ENCODE measurements at places on chromosomes 2 and 18.

DNA sequence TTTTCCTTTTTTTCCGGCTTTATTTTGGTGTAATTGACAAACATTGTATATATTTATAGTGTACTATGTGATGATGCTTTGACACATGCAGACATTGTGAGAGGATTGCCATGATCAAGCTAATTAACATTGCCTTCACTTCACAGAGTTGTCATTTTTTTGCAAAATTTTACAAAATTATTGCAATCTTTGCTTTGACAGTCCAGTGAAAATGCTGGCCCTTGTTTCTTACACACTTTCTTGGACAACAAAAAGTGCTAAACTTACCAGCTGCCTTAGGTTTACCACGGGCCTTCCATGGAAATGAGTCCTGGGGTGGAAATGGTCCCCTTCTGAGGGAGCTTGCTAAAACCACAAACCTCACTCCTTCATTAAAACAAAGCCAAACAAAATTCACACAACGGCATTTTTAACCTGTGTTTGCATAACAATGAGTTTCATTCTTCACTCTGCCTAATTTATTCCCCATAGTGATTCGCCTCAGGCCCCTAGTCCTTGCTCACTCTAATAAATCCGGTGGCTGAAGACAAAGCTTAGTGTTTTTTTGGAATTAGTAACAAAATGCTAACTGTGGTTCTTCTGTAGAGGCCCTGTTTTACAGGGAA is 32.2 kb downstream of the LINC00305 start:
- H3K27me3 ChIP-seq = no peaks in the 10 kb centered on the region
- no peak for DNase-seq
- no peaks in the 10 kb centered on the region for H3K36me3 ChIP-seq
- no peaks in the 10 kb centered on the region for H3K4me1 ChIP-seq

DNA sequence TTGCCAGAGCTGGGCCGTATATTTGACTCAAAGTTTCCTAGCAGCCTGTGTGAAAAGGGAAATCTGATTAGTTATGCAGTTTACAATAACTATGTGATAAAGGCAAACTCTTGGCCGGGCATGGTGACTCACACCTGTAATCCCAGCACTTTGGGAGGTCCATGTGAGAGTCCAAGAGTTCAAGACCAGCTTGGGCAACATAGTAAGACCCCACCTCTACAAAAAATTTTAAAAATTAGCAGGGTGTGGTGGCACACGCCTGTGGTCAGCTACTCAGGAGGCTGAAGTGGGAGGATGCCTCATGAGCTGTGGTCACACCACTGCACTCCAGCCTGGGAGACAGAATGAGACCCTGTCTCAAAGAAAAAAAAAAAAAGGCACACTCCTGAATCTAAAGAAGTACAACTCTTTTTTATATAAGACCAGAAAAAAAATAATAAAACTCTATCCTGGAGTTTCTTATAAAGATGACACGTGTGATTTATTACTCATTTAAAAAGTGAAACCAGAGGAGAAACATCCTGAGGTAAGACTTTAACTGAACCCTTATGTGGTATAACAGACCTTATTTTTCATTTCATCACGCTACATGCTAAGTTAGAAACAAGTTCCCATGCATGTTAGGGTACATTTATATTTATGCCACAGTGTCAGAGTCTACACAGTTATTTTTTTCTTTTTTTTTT is 32.6 kb upstream of the KCMF1 start:
- no peaks in the 10 kb centered on the region for H3K36me3 ChIP-seq
- H3K4me1 ChIP-seq = no peaks in the 10 kb centered on the region
- no peak overlapping the region for H3K27ac ChIP-seq
- no peak overlapping the region for H3K4me3 ChIP-seq
- no peak for DNase-seq
- no peaks in the 10 kb centered on the region for H3K27me3 ChIP-seq

- H3K27me3 ChIP-seq = no peaks in the 10 kb centered on the region
- DNase-seq = no peak
- H3K36me3 ChIP-seq = no peaks in the 10 kb centered on the region
- H3K4me1 ChIP-seq = no peaks in the 10 kb centered on the region
- H3K4me3 ChIP-seq = no peak overlapping the region
These were observed 56.6 kb downstream of the SOWAHC start for GRCh38 chr2:109670556-109671411.

GRCh38 chr2:224523626-224524577 is 61.3 kb downstream of the CUL3 start:
- no peak overlapping the region for H3K27ac ChIP-seq
- H3K4me1 ChIP-seq = peaks cover 47% of the 10 kb centered on the region
- no peaks in the 10 kb centered on the region for H3K27me3 ChIP-seq
- no peaks in the 10 kb centered on the region for H3K36me3 ChIP-seq
- no peak for DNase-seq
- H3K4me3 ChIP-seq = no peak overlapping the region

DNA sequence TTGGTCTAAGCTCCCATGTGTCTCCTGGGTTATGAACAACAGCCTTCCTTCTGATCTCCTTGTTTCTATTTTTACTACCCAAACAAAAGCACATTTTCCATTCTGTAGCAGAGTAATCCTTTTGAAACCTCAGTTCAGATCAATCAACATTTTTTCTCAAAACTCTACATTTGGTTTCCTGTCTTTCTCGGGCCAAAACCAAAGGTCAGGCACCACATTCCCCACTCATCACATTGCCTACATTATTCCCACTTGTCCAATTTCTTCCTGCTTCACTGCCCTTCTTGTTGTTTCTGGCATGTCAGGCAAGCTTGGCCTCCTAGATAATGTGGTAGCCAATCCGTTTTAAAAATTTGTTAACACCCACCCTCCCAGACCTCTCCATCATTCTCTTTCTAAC is 196.8 kb downstream of the PPP1R1C start:
- no peaks in the 10 kb centered on the region for H3K36me3 ChIP-seq
- DNase-seq = no peak
- no peaks in the 10 kb centered on the region for H3K27me3 ChIP-seq
- no peak overlapping the region for H3K4me3 ChIP-seq

DNA sequence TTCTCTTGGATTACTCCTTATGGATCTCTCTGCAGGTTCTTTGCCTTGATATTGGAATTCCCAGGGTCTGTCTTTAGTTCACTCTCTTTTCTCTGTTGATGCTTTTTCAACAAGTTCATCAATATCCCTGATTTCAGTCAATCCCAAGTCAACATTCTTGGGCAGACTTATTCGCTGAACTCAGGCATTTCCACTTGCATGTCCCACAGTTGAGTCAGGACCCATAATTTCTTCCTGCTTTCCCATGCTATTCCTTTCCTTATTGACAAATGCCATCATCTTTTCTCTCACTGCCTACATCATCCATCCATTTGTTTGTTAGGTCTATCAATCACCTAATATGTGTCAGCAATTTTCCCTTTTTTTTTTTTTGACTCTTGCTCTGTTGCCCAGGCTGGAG is 11.6 kb downstream of the GPD2 start:
- H3K4me1 ChIP-seq = no peaks in the 10 kb centered on the region
- no peaks in the 10 kb centered on the region for H3K27me3 ChIP-seq
- no peak overlapping the region for H3K27ac ChIP-seq
- H3K36me3 ChIP-seq = no peaks in the 10 kb centered on the region
- DNase-seq = no peak
- H3K4me3 ChIP-seq = no peak overlapping the region

DNA sequence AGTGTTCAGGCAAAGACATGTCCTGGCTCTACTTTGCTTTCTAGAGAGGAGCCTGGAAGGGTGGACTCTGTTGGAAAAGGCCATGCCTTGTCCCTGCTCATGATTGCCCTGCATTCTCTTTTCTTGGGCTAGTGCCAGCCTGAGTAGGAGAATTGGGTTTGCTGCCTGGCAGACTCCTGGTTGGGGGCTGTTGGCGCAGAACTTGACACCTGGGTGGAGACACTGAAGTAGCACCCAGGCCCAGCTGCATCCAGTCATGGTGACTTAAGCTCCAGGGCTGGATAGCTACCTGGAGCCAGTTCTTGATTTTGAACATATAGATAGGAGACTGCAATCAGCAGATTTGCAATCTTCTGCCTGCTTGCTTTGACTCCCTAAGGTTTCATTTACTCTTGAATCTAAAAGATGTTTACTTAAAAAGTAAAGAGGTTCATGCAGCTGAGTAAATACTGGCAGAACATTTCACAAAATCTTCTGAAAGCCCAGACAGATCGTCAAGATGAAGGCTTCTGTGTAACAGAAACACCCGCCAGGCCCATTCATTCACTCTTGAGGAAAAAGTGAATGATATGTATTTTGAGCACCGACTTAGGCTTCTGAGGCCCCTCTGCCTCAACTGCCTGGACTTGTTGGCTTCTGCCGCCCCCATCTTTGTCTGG is 38.0 kb upstream of the YWHAQ start:
- no peaks in the 10 kb centered on the region for H3K36me3 ChIP-seq
- H3K4me3 ChIP-seq = no peak overlapping the region
- H3K27me3 ChIP-seq = no peaks in the 10 kb centered on the region
- no peaks in the 10 kb centered on the region for H3K4me1 ChIP-seq
- no peak overlapping the region for H3K27ac ChIP-seq

- H3K4me1 ChIP-seq = no peaks in the 10 kb centered on the region
- no peak overlapping the region for H3K27ac ChIP-seq
- no peak overlapping the region for H3K4me3 ChIP-seq
- H3K27me3 ChIP-seq = no peaks in the 10 kb centered on the region
- H3K36me3 ChIP-seq = peaks cover 32% of the 10 kb centered on the region
These were observed 20.1 kb upstream of the HTR2B start for GRCh38 chr2:231144896-231145295.

All from upper lobe of right lung (tissue), 1 donor.